CD8-positive, alpha-beta T cell (primary cell): ENCODE measurements at places on chromosomes 12 and 14.

GRCh38 chr12:65891987-65892481, 67.8 kb downstream of the HMGA2 start:
- no peak for DNase-seq

DNA sequence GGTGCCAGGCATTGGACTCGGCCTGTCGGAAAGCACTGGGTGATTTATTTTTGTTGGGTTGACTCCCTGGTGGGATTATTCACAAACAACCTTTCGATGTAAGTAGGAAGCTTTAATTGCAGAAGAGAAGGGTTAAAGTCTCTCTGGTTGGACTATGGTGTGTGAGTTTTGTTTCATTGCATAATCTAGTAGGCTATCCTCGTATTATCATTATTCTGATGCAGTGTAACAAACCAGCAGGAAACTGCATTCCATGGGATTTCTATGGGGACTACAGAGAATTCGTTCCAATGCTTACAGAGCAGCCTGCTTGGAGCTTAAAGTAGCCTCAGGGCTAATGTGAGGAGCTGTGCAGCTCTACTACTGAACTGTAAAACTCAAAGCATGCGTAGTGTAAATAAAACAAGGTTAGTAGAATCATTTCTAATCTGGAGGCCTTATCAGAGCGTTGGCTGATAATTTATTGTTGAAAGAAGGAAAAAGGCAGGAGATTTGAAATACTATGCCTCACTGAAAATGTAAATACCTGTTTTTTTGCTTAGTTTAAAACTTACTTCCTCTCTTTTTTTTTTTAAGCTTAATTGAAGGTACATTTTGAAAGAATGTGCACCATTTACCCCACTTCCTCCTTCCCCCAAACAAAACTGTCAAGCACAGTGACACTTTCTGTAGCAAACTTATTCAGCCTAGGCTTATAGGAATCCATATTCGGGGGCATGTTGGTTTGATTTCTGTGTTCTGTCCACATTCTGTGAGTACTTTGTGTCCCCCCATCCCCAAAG, 226.7 kb downstream of the NPAS3 start:
- DNase-seq = no peak

DNA sequence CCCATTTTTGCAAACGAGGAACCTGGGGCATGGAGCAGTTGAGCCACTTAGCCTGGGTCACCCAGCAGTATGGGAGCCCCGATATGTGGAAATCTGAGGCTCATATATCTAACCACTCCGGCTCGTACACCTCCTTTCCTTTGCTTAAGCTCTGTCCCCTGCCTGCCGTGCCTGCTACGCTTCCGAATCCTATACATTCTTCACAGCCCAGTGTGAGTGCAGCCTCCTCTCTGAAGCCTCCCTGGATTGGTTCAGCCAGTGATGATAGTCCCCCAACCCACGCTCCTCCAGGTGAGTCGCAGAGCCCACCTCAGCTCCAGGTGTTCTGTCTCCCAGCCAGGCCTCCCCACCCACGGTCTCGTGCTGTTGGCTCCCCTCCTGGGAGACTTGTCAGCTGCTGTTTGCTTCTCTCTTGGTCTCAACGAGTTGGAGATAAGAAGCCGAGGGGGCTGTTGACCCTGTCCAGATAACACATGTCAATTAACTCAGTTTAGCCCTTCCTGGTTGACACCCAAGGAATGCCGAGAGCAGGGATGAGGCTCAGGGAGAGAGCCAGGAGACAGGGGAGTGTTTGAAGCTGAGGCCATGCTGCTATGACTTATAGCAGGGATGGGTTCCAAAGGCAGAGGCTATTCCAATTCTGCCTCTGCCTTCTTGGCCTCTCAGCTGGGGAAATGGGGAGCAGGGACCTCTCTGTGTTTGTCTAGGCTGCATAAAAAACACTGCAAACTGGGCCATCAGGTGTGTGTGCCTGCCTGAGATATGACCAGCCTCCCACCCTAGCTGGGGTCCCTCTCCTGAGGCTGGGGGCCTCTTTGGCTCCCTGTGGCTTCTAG, 19.0 kb downstream of the SDSL start:
- DNase-seq = no peak

DNA sequence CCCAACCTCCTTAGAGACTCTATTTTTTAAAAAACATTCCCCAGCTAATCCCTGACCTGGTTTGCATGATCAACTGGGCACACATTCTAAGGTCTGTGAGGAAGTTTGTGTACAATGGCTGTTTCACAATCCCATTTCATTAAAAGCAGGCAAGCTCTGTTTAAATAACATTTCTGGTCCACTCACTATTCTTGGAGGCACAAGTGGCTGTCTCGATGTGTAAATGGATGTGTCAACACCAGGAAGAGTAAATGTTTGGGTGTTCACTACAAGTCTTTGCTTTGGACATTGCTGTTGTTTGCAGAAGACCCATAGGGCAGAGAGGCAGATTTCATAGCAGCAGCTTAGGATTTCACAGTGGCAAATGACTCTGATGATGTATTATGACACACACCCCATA, 98.3 kb downstream of the PDZRN4 start:
- DNase-seq = no peak

GRCh38 chr12:109840305-109841074, 7.3 kb upstream of the TRPV4 start:
- DNase-seq = no peak
